ENCODE measurements at places on chromosomes 5 and 9. TPM values are rescaled to one million over a fixed set of nuclear protein-coding genes. Genes with fewer than 3 reads are reported as not detected.

DNA sequence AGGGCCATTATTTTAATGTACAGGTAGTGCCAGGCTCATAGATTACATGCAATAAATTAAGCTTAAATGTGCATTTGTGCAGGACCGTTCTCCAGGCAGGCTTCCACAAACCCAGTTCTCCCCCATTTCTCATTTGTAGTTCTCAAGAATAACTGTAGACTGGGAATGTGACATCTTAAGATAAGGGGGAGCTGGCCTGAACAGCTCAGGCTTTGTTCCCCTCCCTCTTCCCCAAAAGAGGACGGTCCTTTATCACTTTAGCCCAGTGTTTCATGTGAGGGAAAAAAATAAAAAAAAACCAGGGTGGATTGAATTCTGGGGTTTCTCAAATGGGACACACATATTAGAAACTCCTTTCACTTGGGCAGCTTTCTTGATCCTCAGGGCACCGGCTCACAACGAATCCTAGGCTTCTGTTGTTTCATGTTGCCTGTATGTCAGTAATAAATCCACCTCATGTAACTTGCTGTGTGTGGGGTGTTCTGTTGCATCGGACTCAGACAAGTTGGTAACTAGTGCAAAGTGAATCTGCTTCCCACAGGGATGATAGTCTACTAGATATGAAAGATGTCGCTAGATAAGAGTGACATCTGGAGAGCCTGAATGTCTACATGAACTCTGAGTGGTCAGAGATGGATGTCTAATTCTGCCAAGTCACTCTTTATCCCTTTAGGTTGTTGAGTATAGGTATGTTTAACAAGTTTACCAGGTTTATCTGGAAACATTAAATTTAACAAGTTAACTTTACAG lies 2030.6 kb upstream of the NUDT12 start:
- no peak for DNase-seq

Gene CD72
- 2.7 TPM for total RNA-seq

GRCh38 chr5:34672196-34672595 lies 16.1 kb downstream of the RAI14 start:
- no peak for DNase-seq

Gene PCDHB3
- total RNA-seq, result 0.40 TPM

Gene LRRC14B
- total RNA-seq, result not detected

- DNase-seq, result peak; percentile 61
Observed at GRCh38 chr5:116536316-116537083, 38.1 kb downstream of the SEMA6A start.

Gene CDO1
- total RNA-seq, result 0.27 TPM

GRCh38 chr9:91060520-91061343 lies 259.1 kb downstream of the SYK start:
- DNase-seq, result peak; percentile 44

Gene SCGB3A2
- not detected for total RNA-seq

Gene PCDHB9
- 0.53 TPM for total RNA-seq

- no peak for DNase-seq
Observed at GRCh38 chr5:35404701-35405100, 174.4 kb upstream of the PRLR start.

Data from colonic mucosa (tissue), 4 donors.